Breast epithelium (tissue), 4 donors: ENCODE measurements at places on chromosomes 7 and 10.

DNA sequence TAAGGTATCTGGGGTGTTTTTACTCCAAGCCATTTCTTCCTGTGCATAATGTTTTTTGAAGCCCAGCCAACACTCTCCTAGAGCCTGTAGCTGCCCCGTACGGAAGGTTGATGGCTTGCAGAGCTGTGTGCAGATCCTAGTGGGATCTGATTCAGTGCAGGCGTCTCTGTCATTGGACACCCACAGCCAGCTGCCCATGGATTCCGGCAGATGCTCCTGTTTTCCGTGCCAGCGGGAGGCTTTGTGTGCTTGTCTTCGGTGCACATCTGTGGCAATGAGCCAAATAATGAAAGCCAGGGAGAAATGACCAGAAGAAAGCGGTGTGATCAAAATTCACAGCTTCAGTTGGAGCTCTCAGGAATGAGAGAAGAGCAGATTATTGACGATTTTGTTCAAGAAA is 426.4 kb downstream of the TYW1 start:
- H3K4me3 ChIP-seq: no peak overlapping the region
- no peaks in the 10 kb centered on the region for H3K36me3 ChIP-seq
- no peak for DNase-seq
- no peaks in the 10 kb centered on the region for H3K4me1 ChIP-seq
- H3K27ac ChIP-seq: no peak overlapping the region

DNA sequence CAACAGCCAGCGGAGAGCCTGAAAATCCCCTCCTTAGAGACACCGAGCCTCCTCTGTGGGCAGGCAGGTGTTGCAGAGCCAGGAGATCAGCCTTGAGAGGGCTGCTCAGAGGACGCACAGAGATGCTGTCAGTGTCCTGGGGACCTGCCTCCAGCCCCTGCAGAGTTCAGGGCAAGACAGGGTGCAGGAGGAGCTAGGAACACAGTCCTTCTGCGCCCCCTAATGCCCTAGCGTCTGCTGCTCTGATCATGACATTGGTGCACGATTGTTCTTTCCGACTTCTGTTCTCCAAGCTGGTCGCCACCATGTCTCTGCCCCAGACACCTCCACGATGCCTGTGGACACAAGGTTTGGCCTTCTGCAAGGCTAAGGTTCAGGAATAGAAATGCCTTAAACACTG is 613.7 kb upstream of the MKI67 start:
- no peak for DNase-seq
- H3K27me3 ChIP-seq: no peaks in the 10 kb centered on the region
- H3K4me1 ChIP-seq: no peaks in the 10 kb centered on the region
- H3K4me3 ChIP-seq: no peak overlapping the region
- H3K36me3 ChIP-seq: no peaks in the 10 kb centered on the region

GRCh38 chr7:73739387-73739767 is 775 bp upstream of the ABHD11 start:
- peak overlapping the region; percentile 84 for H3K4me3 ChIP-seq
- H3K27me3 ChIP-seq: no peaks in the 10 kb centered on the region
- H3K36me3 ChIP-seq: no peaks in the 10 kb centered on the region
- DNase-seq: no peak
- H3K4me1 ChIP-seq: peaks cover 20% of the 10 kb centered on the region

- DNase-seq: no peak
- H3K4me1 ChIP-seq: no peaks in the 10 kb centered on the region
- no peaks in the 10 kb centered on the region for H3K36me3 ChIP-seq
- H3K27me3 ChIP-seq: no peaks in the 10 kb centered on the region
These were observed 84.6 kb downstream of the CACNB2 start for GRCh38 chr10:18224626-18225445.

DNA sequence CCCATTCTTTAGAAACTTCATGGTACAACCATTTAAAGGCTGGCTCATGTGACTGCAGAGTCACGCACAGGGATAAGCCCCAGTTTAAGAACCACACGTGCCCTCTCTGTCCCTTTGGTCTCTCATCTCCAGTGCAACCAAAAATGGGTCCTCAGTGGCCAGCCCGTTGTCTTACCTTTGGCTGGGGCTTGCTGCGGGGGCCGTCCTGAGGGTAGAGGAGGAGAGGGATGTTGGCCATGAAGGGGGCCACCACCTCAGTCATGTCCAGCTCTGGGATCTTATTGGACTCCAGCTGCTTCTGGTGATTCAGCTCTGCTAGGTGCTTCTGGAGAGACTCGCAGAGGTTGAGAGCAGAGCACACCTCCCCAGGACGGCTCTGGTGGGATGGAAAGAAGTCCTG is 22.3 kb downstream of the PSAP start:
- H3K4me3 ChIP-seq: no peak overlapping the region
- peak overlapping the region; percentile 1 for H3K27ac ChIP-seq
- no peaks in the 10 kb centered on the region for H3K4me1 ChIP-seq
- no peak for DNase-seq
- no peaks in the 10 kb centered on the region for H3K27me3 ChIP-seq

GRCh38 chr10:14584661-14585060 is 190.0 kb downstream of the FAM107B start:
- H3K36me3 ChIP-seq: no peaks in the 10 kb centered on the region
- H3K4me1 ChIP-seq: no peaks in the 10 kb centered on the region
- no peak for DNase-seq
- H3K27me3 ChIP-seq: no peaks in the 10 kb centered on the region
- H3K27ac ChIP-seq: no peak overlapping the region

DNA sequence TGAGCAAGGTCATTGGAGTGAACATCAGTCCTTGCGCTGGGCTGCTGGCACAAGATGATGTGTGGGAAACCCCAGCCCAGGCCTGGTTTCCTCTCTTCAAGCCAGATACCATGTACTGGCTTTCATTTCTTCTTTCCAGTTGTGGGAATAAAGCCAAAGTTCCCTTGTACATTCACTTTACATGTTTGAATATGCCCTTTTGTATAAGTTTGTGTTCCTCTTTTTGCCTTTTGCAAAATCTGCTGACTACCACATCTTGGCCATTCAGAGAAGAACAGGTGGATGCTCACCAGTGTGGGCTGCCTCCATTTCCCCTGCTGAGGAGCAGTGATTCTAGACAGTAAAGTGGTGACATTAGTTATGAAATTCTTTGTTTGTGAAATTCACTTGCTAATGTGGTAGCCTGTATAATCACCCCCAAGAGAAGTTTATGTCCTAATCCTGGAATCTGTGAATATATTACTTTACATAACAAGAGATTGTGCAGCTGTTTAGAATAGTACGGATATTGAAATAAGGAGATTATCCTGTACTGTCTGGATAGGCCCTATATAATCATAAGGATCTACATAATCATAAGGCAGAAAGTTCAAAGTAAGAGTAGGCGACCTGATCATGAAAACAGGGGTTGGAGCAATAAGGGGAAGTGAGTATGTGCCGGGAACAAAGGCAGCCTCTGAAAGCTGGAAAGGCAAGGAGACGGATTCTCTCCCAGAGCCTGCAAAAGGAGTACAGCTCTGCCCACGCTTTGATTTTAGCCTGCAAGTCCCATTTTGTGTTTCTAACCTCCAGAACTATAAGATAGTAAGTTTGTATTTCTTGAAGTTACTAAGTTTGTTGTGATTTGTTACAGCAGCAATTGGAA is 18.8 kb upstream of the AOAH start:
- no peaks in the 10 kb centered on the region for H3K36me3 ChIP-seq
- no peak overlapping the region for H3K4me3 ChIP-seq
- DNase-seq: no peak
- H3K27ac ChIP-seq: no peak overlapping the region
- H3K27me3 ChIP-seq: no peaks in the 10 kb centered on the region

DNA sequence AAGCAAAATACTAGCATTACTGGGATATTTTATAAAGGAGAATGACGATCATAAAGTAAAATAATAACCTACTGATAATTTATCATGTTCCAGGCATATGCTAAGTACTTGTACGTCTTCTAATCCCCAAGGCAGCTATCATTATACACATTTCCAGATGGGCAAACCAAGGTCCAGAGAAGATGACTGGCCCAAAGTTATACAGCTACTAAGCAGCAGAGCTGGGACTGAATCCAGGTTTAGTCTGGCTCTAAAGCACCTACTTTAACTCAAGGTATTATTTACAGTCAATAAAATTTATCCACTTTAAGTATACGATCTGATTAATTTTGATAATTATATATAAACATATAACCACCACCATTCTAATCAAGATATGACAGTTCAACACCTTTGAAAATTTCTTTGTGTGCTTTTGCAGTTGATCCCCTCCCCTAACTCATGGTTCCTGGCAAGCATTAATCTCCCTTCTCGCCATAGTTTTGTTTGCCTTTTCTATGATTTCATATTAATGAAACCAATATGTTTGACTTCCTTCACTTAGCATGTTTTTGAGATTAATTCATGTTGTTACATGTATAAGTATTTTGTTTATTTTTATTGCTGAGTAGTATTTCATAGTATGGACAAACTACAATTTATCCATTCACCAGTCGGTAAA is 126.7 kb downstream of the CPEB3 start:
- no peaks in the 10 kb centered on the region for H3K27me3 ChIP-seq
- H3K27ac ChIP-seq: no peak overlapping the region
- DNase-seq: no peak
- no peaks in the 10 kb centered on the region for H3K36me3 ChIP-seq

GRCh38 chr7:55774327-55775050 is 88.1 kb downstream of the SEPTIN14 start:
- DNase-seq: peak; percentile 77
- H3K27ac ChIP-seq: peak overlapping the region; percentile 64
- no peaks in the 10 kb centered on the region for H3K27me3 ChIP-seq
- no peaks in the 10 kb centered on the region for H3K4me1 ChIP-seq

GRCh38 chr7:66238773-66239466 is 33.8 kb downstream of the TPST1 start:
- H3K4me3 ChIP-seq: no peak overlapping the region
- H3K27ac ChIP-seq: no peak overlapping the region
- H3K36me3 ChIP-seq: no peaks in the 10 kb centered on the region
- H3K27me3 ChIP-seq: no peaks in the 10 kb centered on the region
- no peaks in the 10 kb centered on the region for H3K4me1 ChIP-seq

DNA sequence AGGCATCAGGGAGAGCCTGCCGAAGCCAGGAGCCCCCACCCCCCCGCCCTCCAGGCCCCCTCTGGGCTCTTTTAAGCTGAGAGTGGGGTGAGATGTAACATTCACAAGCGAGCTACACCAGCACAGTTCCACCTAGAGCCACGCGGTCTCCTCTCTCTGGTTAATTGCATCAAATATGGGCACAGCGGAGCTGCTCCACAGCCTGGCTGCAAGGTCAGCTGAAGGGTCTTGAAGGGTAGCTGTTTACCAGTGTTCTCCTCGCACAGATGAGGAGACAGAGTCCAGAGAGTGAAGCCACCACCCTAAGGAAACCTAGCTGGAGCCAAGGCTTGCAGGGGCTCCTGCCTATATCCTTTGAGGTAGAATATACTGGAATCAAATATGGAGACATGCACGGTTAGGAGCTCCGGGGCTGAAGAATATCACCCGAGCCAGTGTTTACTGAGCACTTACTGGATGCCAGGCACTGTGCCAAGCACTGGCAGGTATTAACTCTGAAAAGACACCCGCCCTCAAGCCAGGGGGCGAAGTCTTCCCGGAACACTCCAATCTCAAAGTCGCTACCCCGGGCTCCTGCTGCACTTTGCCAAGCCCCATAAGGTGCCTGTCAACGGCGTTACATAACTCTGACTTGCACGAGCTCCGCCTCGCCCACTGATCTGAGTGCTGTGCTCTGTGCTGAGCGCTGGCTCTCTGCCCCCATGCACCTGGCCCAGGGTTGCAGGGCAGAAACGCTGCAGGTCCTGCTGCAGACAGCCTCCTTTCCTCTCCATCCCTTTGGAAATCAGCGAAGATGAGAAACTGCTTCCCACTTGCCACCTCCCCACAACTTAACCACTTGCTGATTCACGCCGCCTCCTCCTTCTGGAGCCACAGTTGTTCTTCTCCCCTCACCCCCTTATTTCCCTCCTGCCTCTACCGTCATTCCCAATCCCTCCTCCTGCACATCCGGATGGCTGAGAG is 5.4 kb downstream of the CHST15 start:
- H3K4me1 ChIP-seq: no peaks in the 10 kb centered on the region
- H3K27me3 ChIP-seq: no peaks in the 10 kb centered on the region
- no peak overlapping the region for H3K4me3 ChIP-seq
- H3K27ac ChIP-seq: peak overlapping the region; percentile 52
- DNase-seq: no peak

DNA sequence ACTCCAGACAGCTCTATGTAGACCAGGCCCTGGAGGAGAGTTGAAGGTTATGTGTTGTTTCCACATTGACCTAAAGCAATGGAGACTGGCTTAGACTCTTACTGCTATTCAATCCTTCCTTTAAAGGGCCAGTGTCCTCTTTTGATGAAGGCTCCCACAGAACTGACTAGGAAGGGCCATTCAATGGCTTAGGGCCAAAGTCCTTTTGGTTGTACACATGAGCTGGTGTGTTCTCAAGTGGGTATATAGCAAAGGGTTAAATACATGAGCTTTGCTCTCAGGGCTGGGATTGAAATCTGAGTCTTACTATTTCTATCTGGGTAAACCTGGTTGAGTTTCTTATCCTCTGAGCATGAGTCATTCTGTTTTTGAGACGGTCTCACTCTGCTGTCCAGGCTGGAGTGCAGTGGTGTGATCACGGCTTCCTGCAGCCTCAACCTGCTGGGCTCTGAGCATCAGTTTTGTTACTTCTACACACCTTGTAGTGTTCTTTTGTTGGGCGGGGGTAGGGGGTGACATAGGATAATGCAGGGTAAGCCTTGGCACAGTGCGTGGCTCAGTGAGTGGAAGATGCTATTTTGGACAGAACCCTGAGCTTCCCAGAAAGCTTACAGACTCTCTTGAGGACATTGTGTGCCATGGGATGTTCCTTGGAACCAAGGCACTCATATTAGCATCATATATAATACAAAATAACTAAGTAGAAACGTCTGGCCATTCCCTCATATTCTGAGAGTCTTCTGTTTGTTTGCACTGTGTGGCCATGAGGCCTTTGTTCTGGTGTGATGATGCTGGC is 90.1 kb downstream of the ABCC2 start:
- H3K27me3 ChIP-seq: no peaks in the 10 kb centered on the region
- no peak overlapping the region for H3K4me3 ChIP-seq
- H3K27ac ChIP-seq: no peak overlapping the region
- H3K36me3 ChIP-seq: peaks cover 8% of the 10 kb centered on the region

DNA sequence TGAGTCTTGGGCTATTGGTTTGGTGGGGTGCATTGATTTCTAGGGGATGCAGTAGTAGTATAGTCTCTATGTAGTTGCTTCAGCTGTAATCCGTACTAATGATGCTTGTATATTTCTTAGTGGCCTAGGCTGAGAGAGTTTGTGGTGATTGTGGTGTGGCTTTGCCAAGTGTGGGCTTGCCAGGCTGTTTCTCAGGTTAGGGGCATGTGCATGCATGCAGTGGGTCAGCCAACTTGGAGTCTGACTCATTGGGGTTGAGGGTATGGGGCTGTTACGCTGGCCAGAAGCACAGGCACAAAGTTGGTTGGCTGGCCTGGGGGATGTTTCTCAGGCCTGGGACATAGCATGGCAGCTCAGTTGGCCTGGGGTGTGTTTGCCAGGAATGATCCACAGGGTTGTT is 25.7 kb upstream of the PLA2G12B start:
- H3K27me3 ChIP-seq: no peaks in the 10 kb centered on the region
- DNase-seq: no peak

GRCh38 chr10:22518167-22518724 is 172.9 kb downstream of the SPAG6 start:
- no peak overlapping the region for H3K27ac ChIP-seq
- H3K27me3 ChIP-seq: no peaks in the 10 kb centered on the region
- H3K4me1 ChIP-seq: no peaks in the 10 kb centered on the region
- no peak overlapping the region for H3K4me3 ChIP-seq
